Stimulated activated CD4-positive, alpha-beta T cell treated with anti-CD3 and anti-CD28 coated beads, TNF-alpha, amount 100 ng/mL, for 1 hour (primary cell): ENCODE measurements at places on chromosomes 11 and 22.

DNA sequence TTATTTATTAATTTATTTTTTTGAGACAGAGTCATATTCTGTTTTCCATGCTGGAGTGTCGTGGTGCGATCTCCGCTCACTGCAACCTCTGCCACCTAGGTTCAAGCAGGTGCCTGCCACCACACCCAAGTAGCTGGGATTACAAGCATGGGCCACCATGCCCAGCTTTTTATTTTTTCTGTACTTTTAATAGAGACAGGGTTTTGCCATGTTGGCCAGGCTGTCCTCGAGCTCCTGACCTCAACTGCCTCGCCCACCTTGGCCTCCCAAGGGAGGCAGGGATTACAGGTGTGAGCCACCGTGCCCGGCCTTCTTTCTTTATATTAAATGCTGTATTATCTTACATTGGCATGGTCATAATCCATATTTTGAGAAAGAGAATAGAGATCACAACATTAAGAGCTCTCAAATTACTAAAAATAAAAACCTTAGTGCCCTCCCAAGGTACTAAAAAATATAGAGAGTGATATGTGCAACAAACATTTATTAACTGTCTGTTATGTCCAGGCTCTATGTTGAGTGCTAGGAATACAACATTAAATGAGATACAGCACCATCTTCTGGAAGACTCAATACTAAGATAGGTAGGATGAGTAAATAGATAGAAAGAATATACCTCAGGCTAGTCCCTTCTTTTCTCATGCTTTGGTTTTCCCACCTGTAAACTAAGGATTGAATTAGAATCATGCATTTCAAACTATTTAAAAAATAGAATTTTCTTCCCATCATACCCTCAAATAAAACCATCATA is 84.1 kb downstream of the BBOX1 start:
- no peak for DNase-seq

DNA sequence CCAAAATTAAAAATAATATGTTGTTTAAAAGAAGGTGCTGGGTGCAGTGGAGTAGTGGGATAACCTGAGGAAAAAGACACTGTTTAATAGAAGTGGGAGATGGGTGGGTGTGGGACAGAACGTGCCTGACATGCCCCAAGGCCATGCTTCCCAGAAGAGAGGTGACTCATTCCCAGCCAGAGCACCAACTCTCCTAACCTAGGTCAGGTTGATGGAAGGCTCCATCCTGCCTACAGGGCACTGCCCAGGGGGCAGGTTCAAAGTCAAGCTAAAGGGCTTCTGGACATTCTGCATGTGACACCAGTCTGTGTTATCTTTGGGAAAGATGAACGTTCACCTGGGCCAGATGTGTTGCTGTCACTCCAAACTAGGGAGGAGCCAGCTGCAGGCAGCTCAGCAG is 453.1 kb downstream of the SOX6 start:
- no peak for DNase-seq

GRCh38 chr22:26789951-26790350 is 132.6 kb downstream of the MIAT start:
- no peak for DNase-seq

DNA sequence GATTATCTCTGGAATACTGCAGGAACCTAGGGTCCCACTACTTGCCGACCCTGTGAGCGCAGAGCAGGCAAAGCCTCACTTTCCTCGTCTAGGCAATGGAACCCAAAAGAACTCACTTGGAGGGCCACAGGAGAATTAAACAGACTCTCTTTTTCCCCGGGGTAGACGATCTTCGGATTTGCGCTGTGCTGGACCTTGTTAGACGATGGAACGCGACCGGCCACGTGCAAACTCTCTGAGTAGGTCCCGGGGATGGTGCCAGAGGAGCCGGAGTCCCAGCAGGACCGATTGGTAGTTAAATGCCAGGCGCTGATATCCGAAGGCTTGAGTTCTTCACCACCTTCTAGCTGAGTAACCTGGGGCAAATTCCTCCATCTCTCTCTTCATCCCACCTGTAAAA is 1.0 kb upstream of the SLC1A2 start:
- no peak for DNase-seq

DNA sequence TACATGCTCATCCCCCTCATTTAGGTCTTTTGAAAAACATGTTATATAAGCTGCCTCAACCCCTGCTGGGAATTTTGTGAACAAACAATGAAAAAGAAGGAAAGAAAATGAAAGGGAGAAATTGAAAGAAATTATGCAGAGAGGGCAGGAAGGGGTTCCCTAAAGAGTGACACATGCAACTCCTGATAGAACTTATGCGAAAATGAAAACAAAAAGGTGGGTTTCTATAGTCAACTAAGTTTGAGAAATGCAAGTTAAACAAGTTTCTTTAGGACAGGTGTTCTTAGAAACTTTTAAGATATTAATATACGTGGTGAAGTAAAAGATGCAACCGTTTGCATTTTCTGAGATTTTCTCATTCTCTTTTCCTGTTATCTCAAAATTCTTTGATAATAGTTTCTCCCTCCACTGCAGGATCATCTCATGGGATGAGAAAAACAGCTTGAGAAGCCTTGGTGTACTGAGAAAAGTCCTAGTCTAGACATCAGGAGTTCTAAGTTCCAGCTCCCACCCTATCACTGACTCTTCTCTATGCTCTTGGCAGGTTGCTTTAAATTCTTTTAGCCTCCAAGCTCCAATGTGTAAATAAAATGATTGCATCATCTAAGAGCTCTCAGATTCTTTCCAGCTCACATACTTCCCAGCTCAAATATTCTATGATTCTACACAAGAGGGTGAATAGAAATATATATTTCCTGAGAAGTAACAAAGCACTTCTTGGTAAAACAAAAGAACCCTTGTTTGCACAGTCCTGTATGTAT is 109.2 kb downstream of the FAM76B start:
- no peak for DNase-seq

GRCh38 chr11:73306977-73307322 is 1.1 kb upstream of the ARHGEF17 start:
- no peak for DNase-seq

- DNase-seq = no peak
Measured at GRCh38 chr22:31123292-31123602, 481 bp downstream of the INPP5J start.

- no peak for DNase-seq
Measured at GRCh38 chr11:57729479-57729878, 11.8 kb upstream of the SELENOH start.

- no peak for DNase-seq
Measured at GRCh38 chr11:7671347-7672215, 1.7 kb downstream of the CYB5R2 start.
